ENCODE measurements at places on chromosomes 7 and 10. TPM values are rescaled to one million over a fixed set of nuclear protein-coding genes. Genes with fewer than 3 reads are reported as not detected.
A peak's percentile ranks its signal among the peaks of the same experiment; 100 is the strongest.

GRCh38 chr7:86653919-86654659, 10.4 kb downstream of the GRM3 start:
- DNase-seq, result peak; percentile 46

GRCh38 chr10:98236862-98237261, 31.1 kb downstream of the LOXL4 start:
- no peak for DNase-seq

GRCh38 chr10:125163803-125164202, 3.4 kb upstream of the CTBP2 start:
- DNase-seq, result no peak

DNA sequence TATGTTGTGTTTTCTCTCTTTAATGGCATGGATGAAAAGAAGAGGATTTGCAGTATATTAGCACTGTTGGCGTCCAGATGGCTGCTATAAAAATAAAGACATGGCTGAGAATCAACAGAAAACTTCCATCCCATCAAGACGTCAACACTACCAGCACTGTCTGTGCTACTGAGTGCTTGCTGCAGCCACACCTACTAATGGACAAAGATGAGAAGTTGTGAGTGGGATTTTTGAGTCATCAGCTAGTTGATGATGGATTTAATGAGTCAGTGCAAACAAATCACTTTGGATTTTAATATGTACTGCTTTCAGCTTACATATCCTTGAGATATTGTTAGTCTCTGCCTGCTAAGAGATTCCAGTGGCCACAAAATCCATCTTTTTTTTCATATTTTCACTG, 631.0 kb upstream of the ANKRD30A start:
- no peak for DNase-seq

DNA sequence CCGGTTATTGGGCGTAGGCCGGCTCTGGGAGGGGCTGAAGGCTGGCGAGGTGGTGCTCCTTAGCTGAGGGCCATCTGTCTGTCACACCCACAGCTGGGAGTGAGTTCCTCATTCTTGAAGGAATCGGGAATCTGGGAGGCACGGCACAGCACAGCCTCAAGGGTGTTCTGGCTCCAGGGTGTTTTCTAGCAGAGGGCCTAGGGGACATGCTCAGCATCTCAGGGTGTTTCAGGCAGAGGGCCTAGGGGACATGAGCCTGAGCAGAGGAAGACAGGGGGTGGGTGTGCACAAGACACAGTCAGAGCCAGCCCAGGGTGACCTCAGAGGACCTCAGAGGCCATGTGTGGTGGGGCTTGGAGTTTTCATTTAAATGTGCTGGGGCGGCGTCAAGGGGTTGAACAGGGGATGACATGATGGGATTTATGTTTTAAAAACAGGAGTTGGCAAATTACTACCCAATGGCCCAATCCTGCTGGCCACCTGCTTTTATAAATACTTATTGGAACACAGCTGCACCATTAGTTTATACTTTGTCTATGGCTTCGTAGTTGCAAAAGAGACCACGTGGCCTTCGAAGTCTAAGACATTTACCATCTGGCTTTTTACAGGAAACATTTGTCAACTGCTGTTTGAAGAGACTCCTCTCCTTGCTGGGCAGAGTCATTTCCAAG, 121.6 kb downstream of the PRKAG2 start:
- DNase-seq, result peak; percentile 59

- DNase-seq, result no peak
Observed at GRCh38 chr10:51964630-51965029, 265.2 kb upstream of the CSTF2T start.

DNA sequence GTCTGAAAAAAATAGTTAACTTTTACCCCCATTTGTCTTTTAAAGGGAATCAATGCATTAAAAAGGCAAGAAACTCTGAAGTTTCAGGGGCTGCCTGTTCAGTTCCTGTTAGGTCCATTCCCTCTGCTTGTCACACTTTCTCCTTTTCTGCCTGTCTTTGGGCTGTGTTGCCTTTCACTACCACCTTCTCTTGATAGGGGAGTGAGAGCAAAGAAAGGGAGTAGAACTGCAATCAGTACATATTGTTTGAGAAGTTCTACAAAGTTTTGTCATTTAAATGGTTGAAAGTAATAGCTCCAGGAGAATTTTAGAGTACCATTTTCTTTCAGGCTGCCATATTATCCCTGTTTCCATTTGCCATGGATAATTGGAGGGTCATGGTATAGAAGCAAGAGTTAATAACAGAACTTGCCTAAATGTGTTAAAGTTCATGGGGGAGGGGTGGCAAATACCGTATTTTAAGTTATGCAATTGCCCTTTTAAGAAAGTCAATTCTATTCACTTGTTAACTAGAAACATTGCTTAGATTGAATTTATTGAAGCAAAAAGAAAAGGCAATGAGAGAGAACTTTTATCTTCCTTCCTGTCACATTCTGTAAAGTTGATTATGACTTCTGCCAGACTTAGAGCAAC, 38.6 kb downstream of the MPLKIP start:
- no peak for DNase-seq

- peak; percentile 51 for DNase-seq
Observed at GRCh38 chr7:291373-292092, 1.6 kb downstream of the FOXL3 start.

GRCh38 chr10:98408799-98409198, 6.2 kb downstream of the PYROXD2 start:
- DNase-seq, result no peak

- DNase-seq, result no peak
Observed at GRCh38 chr10:57982091-57982490, 285.6 kb downstream of the IPMK start.

GRCh38 chr10:75176736-75177135, 33.9 kb upstream of the VDAC2 start:
- DNase-seq, result no peak

DNA sequence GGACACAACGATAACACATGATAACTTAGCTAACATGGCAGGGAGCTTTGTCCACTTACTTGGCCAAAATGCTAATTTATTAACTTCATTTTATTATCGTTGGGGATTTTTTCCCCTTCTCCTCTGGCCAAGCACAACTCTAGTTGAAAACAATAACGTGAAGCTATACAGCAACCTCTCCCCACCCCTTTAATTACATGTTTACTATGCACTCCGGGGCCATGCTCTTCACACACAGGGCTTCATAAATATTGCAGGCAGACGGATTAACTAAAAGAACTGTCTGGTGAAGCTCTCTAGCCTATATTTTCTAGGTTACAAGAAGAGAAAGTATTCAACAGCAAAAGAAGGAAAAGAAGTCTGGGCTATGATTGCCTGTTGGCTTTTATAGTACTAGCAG, 51.7 kb downstream of the XRCC2 start:
- DNase-seq, result no peak

GRCh38 chr7:127844707-127845331, 186.4 kb downstream of the LRRC4 start:
- DNase-seq, result no peak

DNA sequence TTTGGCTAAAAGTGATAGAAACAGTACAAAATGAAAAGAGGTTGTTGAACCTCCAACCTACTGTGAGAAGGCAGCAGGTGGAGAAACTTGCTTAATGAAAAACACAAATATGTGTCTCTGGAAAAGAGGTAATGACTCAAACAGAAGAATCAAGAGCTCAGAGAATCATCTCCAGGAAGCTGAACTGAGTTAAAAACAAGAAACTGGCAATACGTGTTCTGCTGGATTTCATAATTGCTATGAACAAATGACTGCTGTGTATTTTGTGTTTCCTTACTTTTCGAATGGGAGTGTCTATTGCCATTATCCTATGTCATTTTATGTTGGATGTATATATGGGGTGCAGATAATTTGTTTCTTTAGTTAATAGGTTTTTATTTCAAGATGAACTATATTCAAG, 401.1 kb downstream of the DGKB start:
- no peak for DNase-seq

- DNase-seq, result no peak
Observed at GRCh38 chr7:108589199-108589598, 19.5 kb downstream of the DNAJB9 start.

DNA sequence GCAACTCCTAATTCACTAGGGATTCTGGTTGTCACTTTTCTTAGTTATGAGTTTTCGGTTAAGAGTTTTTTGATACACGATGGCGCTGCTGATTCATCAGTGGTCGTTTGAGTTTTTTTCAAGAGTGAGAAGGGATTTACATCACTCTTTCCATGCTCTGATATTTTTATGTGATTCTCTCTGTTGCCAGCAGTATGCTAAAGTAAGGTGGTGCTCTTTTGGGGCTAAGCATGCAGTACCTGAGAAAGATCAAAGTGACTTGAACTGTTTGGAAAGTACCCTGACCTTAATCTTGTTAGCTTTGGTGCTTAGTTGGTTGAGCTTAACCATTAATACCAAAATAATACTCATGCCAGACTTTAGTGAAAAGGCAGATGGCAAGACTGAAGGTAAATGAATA, 28.1 kb downstream of the STAMBPL1 start:
- DNase-seq, result no peak

DNA sequence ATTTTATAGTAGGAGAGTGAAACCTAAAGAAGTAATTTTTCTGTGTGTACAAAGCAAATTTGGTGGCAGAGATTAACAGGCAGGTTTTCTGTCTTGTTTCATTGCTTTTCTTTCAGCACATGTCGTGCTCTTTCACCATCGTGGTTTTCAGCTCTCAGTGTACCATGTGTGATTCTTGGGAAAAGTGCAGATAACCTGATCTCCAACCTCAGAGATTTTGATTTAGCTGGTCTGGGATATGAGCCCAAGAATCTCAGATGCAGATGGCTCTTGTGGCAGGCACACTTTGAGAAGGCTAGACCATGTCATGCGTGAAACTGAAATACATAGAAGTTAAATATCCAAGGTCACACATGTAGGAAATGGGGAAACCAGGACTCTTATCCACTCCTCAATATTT, 317.4 kb downstream of the EXOC4 start:
- DNase-seq, result no peak

DNA sequence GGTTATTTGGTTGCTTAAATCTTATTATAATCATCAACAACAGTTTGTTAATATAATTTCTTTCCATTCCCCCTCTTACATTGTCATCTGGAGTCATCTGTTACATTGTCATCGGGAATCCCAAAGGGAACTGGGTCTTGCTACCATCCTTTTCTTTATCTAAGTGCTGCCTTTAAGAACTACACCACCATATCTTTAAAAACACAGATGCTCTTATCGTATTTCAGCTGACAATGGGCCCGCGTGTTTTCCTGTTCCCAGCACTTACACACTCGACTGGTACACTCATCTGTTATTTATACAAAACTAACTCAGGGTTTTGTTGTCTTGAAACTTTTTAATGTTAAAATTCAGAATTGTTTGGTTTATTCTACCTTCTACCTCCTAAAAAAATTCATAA, 256.2 kb upstream of the MGMT start:
- DNase-seq, result no peak

DNA sequence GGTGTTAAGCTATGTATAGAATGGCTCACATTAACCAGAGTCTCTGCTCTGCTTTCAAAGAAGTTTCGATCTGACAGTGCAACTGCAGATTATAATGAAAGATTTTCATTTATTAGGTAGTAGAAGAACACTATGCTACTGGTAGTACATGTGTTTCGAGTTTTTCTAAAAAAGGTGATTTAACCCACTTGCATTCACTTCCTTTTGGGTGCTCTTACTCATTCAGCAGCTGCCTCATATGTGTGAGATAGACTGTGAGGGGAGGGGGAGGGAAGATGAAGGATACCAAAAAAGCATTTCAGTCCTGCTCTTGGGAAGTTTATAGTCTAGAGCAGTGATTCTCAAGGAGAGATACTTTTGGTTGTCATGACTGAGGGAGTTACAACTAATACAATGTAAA, 20.4 kb downstream of the PLEKHA8 start:
- no peak for DNase-seq

- DNase-seq, result no peak
Observed at GRCh38 chr10:115657161-115657860, 564.1 kb downstream of the ATRNL1 start.

Gene ERVW-1
- not detected for total RNA-seq

Gene PDLIM1
- total RNA-seq, result 178 TPM

Gene FAM221A
- total RNA-seq, result 10.3 TPM

Gene FAM25A
- not detected for total RNA-seq

Gene OR6V1
- total RNA-seq, result not detected

Gene CDH23
- total RNA-seq, result 9.4 TPM

Gene LLCFC1
- not detected for total RNA-seq

Gene C7orf33
- total RNA-seq, result not detected

Gene HYAL4
- not detected for total RNA-seq

Gene FAM180A
- total RNA-seq, result 3.0 TPM

Gene MYH16
- not detected for total RNA-seq

Gene TAS2R41
- total RNA-seq, result not detected
